ENCODE measurements at places on chromosomes 5 and 9.

DNA sequence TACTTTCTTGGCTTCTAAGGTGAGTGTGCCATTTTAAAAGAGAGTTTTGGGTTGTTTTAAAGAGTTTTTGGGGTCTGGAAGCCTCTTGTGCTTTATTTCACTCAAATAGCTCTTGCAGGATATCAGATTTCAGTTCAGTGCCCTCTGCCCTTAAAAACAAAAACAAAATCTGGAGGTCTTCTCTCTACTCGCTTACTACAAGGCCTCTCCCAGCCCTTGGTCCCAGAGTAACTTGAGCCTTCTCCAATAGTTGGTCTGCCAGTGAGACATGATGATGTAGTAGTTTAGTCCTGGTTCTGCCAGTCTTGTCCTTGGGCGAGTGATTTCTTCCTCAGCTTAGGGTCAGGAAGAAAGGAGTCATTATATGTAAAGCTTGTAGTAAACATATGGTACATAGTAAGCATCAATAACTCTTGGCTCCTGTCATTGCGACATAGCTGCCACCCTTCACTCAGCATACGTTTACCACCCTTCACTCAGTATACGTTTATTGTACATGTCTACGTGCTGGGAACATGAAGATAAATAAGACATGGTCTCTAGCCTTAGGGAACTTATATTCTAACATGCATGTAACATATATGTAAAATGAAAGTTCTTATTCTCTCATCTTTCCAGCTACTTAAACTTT is 147.6 kb downstream of the MAN2A1 start:
- no peak for DNase-seq

GRCh38 chr5:14900693-14901461 is 29.3 kb upstream of the ANKH start:
- no peak for DNase-seq

- DNase-seq = no peak
Measured at GRCh38 chr9:98416294-98417248, 161.1 kb upstream of the TBC1D2 start.

DNA sequence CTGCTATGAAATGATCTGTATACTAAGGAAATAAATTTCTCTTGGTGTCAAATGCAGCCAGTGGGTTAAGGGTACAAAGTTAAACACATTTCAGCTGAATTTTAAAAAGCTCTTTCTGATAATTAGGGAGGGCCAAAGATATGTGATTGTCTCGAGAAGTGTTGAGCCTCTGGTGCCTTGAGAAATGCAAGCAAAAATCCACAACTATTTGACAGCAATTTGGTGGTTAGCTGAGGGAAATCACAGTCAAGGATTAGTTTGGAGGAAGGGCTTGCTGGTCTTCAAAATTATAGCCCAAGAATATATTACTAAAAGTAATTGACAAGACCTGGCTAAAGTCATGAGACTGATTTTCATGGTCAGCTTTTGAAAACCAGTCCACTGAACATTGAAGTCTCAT is 255.7 kb upstream of the PPP1R2B start:
- no peak for DNase-seq

DNA sequence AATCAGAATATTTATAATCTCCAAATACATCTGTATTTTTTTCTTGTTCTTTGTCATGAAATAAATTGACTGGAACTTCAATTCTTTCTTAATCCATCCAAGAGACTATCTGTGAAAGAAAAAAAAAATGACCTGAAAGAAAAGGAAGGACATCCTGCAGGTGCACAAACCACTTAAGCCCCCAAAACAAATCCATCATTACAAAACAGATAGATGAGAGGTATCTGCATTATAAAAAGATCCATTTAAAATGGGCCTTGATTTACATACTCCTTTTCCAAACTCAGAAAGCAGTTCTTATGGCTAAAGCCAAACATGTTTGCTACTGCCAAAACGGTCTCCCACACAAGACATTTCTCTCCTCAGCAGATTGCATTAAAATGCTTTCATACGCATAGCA is 85.5 kb downstream of the ELAVL2 start:
- DNase-seq = no peak

GRCh38 chr9:126999315-127000068 is 84.9 kb downstream of the RALGPS1 start:
- no peak for DNase-seq

DNA sequence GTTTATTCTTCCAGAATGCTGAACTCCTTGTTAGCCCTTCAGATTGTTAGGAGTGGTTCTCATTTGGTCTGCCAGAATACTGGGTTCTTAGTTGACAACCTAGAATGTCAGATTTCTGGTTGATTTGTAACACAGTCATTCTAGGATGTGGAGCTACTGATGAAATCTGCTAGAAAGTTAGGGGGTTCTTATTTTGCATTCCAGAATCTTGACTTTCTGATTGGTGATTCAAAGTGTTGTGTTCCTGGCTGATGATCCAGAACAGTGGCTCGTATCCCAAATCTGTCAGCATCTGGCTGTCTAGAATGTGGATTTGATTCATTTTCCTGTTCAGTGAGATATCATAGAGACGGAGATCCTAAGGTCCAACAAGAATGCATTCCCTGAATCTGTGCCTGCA is 21.9 kb downstream of the PTGS1 start:
- no peak for DNase-seq

DNA sequence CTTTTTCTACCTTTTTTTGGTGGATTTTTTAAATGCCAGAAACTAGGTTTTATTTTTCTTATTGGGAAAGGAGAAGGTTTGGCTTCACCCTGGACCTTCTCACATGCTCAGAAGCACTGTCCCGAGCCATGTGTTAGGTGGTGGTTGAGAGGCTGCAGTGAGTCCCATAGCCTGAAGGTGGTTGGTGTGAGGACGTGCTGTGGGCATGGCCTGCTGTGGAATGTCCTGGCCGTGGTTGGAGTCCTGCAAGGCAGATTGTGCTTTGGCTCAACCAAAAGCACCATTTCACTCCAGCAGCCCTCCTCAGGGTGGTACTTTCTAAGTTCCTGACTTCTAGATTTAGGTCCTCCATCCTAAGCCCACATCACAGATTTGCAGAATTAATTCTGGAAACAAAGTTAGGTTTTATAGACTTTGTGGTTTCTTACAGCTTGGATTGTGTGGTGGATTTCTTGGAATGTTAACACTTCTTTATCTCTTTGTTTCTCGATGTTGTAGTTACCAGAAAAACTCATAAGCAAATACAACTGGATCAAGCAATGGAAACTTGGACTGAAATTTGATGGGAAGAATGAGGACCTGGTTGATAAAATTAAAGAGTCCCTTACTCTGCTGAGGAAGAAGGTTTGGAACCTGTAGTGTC is 22.6 kb downstream of the OTULIN start:
- no peak for DNase-seq

GRCh38 chr5:35041261-35041660 is 6.5 kb downstream of the AGXT2 start:
- DNase-seq = no peak

GRCh38 chr5:152501294-152501693 is 96.2 kb upstream of the NMUR2 start:
- DNase-seq = no peak

GRCh38 chr9:115640887-115641286 is 512.7 kb upstream of the PAPPA start:
- DNase-seq = no peak

DNA sequence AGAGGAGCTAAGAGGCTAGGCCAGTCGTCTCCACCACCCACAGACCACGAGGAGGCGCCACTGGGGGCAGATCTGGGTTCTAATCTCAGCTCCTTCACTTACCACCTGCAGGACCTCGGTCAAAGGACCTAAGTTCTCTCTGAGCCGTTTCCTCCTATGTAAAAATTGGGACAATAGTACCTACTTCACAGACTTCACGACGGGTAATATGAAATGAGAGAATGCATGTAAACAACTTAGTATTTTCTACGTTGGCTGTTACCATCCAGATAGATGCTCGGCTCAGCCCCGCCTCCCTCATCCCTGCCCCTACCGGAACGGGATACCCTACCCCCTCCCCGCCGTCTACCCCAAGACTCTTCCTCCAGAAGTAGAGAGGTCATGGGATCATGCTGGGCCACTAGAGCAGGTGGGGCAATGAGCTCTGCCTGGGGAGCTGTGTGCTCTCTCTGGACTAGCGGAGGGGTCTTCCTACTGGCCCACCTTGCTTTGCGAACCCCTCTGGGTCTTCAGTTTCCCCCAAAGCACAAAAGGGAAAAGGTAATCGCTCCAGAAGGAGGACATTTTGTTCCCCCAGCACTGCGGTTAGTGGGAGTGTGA is 541 bp downstream of the GNPDA1 start:
- no peak for DNase-seq

DNA sequence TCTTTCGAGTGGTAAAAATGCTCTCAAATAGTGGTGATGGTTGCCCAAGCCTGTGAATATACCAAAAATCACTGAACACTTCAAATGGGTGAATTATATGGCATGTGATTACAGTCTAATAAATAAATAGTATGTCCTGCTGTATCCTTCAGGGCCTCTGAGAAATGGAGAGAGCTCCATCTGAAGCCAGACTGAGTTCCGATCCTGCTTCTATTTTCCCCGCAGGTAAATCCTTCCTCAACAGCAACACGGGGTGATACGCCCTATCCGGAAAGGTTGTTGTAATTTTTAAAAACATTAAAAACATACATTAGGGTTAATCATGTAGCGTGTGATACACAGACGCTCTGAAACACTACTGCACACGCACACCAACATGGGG is 695 bp upstream of the SNAPC3 start:
- no peak for DNase-seq

- DNase-seq = no peak
Measured at GRCh38 chr5:33761139-33761538, 130.7 kb downstream of the ADAMTS12 start.

DNA sequence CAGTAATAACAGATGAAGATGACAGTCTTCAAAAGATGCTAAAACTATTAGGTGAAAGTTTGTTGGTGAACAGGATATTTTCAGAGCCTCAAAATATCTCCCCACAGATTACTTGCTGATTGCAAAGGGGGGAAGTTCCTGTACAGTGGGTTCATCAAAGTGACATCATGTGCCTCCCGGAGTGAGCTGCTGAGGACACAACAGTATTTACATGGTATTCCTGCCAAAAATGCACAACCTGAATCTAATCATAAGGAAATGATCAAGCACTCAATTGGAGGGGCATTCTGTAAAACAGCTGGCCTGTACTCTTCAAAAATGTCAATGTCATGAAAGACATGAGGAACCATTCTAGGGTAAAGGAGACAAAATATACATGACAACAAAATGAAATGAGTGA is 18.9 kb upstream of the GLIS3 start:
- DNase-seq = no peak

- no peak for DNase-seq
Measured at GRCh38 chr5:180862645-180863044, 1.6 kb upstream of the ZFP62 start.

GRCh38 chr5:75042522-75042921 is 9.8 kb downstream of the GCNT4 start:
- no peak for DNase-seq

- no peak for DNase-seq
Measured at GRCh38 chr5:116554764-116555163, 19.9 kb downstream of the SEMA6A start.

GRCh38 chr5:41795125-41795524 is 75.1 kb downstream of the OXCT1 start:
- DNase-seq = no peak

GRCh38 chr5:173268750-173269432 is 33.9 kb upstream of the NKX2-5 start:
- DNase-seq = no peak

GRCh38 chr9:1768561-1768960 is 246.6 kb upstream of the SMARCA2 start:
- DNase-seq = no peak

GRCh38 chr5:132962429-132963021 is 909 bp downstream of the AFF4 start:
- no peak for DNase-seq

DNA sequence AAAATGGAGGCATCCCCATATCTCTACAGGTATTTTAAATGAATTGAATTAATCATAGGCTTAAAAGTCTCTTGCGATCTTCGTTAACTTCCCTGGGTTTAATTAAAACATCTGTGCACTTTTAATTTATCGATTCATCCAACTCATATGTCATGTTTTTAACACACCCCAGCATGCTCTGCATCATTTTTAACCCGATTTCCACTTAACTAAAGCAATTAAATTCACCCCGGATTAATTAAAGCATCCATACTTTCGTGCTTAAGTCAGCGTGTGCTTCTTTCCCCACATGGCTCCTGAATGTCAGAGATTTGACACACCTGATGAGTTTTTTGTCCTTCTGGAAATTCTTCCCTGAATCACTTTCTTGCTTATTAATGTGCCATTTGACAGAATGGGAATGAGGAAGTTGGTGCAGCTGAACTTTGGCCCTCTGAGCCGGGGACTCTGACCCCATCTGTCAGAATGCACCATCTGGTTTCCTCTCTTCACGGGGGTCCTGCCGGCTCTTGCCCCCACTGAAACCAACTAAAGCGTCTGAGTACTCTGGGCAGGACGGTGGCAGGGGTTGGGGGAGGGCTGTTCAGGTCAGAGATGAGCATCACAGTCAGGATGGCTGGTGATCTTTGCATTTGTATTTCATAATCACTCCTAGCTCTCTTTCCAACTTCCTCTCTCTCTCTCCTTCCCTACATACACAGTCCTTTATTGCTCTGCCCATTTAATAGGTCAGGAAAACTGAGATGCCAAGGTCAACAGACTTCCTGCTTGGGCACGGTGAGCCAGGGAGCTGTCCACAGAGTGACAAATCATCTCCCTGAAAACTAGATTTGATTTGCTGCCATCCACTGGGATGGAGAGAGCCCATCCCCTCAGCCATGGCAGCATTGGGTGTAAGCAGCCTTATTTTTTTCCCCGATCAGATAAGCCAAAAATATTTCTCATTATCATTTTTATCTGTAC is 180.3 kb upstream of the WWC1 start:
- no peak for DNase-seq

DNA sequence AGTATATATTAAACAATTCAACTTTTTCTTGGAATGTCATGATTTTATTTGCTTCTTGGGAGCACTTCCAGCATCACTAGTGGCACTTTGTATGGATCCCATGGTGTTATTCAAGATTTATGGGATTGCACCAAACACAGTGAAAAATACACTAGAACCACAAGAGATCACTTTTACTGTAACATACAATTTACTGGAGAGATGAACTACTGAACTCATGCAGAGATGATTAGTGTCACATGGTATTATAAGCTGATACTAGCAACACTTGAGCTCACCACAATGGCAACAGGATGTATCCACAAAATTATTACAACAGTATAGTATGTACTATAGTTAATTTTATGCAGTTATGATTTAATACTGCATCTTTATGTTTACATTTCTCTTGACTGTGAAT is 16.3 kb upstream of the SLC36A2 start:
- DNase-seq = no peak

- no peak for DNase-seq
Measured at GRCh38 chr9:83932011-83932410, 10.8 kb upstream of the KIF27 start.
